ENCODE measurements at places on chromosomes 5 and 9. TPM values are rescaled to one million over a fixed set of nuclear protein-coding genes. Genes with fewer than 3 reads are reported as not detected.

Gene FBLL1
- not detected for total RNA-seq

Gene DROSHA
- 74.3 TPM for total RNA-seq

Gene PRUNE2
- total RNA-seq = not detected

Gene SLCO6A1
- not detected for total RNA-seq

Gene SPINK13
- not detected for total RNA-seq

Gene DEPDC1B
- total RNA-seq = 23.6 TPM

Gene CEL
- 2.8 TPM for total RNA-seq

Gene SMU1
- 27.0 TPM for total RNA-seq

Gene AFF4
- 22.9 TPM for total RNA-seq

DNA sequence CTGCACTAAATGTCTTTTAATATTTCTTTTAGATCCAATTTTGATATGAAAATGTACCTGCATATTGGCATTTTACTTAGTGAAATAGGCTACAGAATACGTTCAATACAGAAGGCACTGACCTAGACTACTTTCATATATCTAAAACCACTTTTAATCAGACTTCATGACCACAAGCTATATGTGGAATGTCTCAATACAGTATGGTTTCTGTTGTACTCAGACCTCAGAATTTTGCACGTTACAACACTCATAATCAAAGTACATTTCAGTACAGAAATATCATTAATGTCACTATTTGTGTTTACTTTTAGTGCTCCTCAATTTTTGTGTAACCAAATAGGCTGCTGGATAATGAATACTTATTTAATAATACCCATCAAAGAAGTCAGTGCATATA lies 74.8 kb downstream of the MEF2C start:
- no peak for DNase-seq

GRCh38 chr5:141199359-141200235 lies at the start of gene PCDHB11:
Gene PCDHB11 (plus strand): TSS chr5:141199627. CDS start chr5:141199775, 148 bp downstream.
- DNase-seq = no peak

DNA sequence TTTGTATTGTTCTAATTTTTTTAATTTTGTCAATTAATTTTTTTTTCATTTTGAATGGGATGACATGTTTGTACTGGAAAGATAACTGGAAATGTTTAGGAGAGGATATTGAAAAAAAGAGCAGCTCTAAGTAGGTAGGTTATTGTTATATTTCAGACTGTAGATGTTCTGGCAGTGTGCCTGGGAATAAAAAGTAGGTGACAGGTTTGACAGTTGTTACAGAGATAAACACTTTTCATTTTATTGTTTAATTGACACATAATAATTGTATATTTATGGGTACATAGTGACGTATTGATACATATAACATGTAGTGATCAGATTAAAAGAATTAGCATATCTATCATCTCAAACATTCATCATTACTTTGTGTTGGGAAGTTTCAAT lies 279.1 kb downstream of the ARRDC3 start:
- no peak for DNase-seq

DNA sequence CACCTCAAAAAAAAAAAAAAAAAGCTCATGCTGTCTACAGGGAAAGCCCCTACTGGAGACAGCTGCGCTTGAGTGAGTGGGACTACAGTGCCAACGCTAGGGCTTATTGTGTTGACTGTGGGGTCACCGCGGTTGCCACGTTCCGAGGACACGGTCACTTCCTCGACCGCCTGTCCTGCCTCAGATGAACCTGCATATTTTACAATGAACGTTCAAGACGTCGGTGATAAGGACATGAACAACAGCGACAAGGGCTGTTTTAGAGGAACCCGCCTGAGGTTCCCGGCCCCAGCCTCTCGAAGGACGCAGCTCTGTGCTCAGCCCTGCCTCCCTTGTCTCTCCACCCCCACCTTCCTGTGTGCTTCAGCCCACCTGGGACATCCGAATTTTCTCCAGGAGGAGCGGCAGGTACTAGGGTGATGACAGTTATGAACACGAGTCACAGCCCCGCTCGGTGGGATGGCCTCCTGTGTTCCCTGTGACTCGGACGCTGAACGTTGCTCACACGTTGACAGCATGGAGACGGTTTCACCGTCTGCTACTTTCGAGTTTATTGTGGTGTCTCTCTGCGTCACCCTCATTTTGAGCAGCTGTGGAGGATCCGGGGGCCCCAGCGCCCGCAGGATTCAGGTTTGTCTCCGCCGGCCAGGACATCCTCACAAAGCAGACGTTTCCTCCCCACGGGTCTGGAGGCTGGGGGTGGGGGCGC lies 11.3 kb upstream of the DIPK1B start:
- peak; percentile 81 for DNase-seq

DNA sequence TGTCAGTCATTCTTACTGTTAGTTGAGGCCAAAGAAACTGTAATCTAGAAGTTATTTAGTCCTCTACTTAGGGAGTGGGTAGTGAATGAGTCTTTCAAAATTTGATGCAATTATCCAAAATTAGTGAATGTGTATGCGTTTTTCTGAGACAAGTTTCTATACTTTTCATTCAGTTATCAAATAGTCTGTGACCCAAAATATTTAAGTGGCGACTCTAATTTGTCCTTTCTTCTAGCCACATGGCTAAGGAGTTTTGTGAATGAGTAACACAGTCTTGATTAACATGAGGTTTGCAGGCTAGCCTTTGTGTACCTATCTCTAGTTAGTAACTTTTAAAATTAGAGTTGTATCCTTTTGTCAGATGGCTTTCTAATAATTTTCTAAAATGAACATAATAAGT lies 45.6 kb downstream of the COMMD10 start:
- no peak for DNase-seq

- DNase-seq = no peak
Measured at GRCh38 chr5:176682016-176682531, 34.8 kb downstream of the TSPAN17 start.

- no peak for DNase-seq
Measured at GRCh38 chr5:92353107-92354030, 970.3 kb upstream of the ARRDC3 start.

GRCh38 chr5:44691802-44692201 lies 116.9 kb upstream of the MRPS30 start:
- no peak for DNase-seq

DNA sequence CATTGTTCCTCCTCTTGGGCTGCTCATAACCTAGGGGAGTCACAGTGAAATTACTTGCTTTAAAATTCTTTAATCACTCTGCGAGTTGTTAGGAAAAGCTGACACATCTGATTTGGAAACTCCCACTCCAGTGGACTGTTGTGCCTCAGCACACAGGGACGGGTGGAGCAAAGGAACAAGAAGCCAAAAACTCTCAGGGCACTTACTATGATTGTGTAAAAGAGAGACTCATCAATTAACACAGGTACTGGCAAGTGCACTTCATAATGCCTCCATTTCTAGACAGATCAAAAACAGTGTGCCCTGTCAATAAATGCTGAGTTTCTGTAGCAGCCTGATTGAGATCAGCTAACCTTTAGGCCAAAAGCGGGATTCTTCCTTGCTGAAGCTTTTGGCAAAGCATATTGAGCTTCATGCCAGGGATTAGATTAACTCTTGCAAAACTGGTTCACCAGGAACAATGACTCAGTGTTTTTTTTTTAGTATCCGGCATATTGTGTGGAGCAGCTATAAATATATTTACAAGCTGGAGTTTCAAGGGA lies 55.9 kb downstream of the TMC1 start:
- DNase-seq = no peak

- no peak for DNase-seq
Measured at GRCh38 chr5:2280318-2280717, 397.6 kb upstream of the IRX4 start.

- no peak for DNase-seq
Measured at GRCh38 chr5:135069895-135070657, 36.0 kb upstream of the PITX1 start.

GRCh38 chr5:123440456-123441181 lies 17.4 kb upstream of the CEP120 start:
- no peak for DNase-seq

GRCh38 chr9:19989213-19989612 lies 200.4 kb upstream of the SLC24A2 start:
- DNase-seq = no peak

DNA sequence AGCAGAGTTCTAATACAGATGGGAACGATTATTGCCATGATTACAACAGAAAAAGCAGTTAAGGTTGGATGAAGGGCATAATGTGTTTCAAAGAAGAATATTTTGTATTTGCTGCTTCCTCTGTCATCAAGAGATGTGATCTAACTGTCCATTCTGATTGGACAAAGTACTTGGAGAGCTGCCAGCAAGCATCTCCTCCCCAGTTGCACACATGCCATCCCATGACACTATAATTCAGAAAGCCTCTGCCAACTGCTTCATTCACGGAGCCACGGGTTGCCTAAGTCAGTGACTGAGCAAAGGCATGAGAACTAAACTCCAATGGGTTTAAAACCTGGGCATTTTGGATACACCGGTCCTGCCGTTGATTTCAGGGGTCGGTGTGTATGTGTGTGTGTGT lies 253.8 kb downstream of the CRB2 start:
- no peak for DNase-seq
